ENCODE measurements at places on chromosomes 11 and 22.

GRCh38 chr11:80694385-80694784 is 1253.6 kb upstream of the TENM4 start:
- DNase-seq, result no peak

DNA sequence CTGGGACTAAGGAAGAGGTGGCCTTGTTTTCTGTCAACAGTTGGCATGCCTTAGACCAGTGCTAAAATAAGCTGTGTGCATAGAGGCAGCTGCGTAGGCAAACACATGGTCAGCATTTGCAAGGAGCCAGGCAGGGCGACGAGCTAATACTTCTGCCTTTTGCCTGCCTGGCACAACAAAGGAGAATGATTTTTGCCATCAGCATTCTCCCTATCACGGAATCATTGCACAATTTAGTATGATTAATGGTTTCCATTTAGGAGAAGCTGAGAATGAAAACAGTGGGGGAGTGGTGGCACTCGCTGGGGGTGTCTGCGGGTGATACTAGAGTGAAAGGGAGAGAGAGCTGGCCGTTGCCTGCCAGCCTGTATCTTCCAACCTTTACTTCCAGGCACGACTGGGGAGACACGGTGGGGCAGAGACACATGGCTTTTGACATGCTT is 336.0 kb downstream of the CADM1 start:
- DNase-seq, result no peak

GRCh38 chr11:61187505-61188130 is 15.7 kb upstream of the PGA3 start:
- DNase-seq, result peak; percentile 87

GRCh38 chr11:66264914-66265313 is 3.5 kb upstream of the RAB1B start:
- DNase-seq, result peak; percentile 61

- no peak for DNase-seq
These were observed 10.6 kb downstream of the RAB36 start for GRCh38 chr22:23155831-23156230.

DNA sequence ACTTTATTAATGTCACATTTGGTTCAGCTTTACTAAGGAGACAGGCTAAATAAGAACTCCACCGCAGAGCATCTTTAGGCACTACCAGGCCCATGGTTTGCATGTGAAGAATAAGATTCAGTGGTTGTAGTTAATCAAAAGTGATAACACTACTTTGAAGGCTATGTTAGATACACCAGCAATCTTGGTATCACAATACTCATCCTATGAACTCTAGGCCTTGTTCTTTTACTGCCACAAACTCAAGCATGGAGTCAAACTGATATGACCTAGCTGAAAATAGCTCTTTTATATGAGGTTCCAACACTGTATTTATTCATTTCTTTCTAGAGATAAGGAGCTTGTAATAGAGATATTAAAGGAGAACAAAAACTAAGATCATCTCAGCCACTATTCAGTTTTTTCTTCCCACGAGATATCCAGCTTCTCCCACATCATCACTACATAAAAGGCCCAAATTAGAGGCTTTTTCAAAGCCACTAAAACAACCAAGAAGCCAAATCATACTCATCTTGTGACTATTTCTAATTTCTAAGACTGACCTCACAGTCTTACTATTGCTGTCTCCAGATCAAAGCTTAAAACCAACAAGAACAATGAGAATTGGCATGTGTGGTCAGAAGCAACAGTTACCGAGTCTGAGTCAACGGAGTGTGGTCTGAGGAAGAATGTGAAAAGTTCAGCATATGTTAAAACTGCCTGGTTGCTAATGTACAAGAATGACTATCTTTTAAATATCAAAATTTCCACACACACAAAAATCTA is 25.1 kb upstream of the GUCY1A2 start:
- DNase-seq, result no peak

DNA sequence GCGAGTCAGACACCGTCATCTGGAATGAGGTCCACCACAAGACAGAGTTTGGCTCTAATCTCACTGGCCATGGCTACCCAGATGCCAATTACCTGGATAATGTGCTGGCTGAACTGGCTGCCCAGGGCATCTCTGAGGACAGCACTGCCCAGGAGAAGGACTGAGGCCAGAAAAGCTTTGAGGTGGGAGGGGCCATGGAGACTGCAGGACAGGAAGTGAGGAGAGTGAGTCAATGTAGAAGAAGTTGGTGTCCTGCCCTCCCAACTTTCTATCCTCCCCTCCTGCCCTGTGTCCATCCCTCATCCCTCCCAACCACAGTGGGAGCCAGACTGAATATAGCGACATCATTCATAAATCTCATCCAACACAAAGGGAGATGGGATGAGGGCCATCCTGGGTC is 8.0 kb downstream of the MPEG1 start:
- DNase-seq, result no peak

- DNase-seq, result no peak
These were observed 26.0 kb downstream of the PARVA start for GRCh38 chr11:12403122-12403996.

- DNase-seq, result no peak
These were observed 276.9 kb downstream of the DCDC1 start for GRCh38 chr11:31092638-31093037.

DNA sequence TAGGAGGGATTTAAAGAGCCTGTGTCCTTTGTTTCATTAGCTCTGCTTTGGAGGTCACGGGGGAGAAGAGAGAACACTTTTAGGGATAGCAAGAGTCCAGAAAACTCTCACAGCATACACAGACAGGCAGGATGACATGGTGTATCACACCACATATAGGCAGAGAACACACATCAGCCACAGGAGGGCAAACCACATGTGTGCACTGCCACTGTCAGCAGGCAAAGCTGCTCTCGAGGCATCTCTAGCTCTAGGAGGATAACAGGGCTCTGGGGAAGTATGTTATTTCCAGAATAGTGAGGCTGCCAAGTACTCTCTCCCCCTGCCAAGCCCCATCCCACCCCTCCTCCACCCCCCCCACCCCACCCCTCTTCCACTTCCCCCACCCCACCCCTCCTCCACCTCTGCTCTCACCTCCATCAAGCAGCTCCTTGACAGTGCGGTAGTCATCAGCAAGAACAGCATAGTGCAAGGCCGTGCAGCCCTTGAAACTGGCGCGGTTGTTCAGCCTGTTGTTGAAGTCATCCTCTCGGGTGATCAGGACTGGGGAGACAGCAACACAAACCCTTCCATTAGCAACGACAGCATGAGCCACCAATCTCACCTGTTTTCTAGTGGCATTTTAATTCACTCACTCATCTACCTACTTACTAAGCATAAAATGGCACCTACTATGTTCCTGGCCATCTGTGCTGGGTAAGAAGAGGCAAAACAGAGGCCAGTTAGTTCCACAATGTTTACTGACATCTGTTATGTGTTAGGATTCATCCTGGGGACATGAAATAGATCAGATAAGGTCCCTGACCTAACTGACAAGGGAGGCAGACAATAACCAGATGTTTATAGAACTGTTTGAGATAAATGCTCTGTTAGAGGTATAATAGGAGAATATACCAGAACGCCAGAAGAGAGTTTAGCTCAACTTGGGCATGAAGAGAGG is 75.6 kb downstream of the CLPB start:
- no peak for DNase-seq

All from activated CD4-positive, alpha-beta T cell treated with anti-CD3 and anti-CD28 coated beads, Interleukin-2, amount 50 U/mL, for 48 hours (primary cell).